ENCODE measurements at places on chromosomes 1 and 21.

DNA sequence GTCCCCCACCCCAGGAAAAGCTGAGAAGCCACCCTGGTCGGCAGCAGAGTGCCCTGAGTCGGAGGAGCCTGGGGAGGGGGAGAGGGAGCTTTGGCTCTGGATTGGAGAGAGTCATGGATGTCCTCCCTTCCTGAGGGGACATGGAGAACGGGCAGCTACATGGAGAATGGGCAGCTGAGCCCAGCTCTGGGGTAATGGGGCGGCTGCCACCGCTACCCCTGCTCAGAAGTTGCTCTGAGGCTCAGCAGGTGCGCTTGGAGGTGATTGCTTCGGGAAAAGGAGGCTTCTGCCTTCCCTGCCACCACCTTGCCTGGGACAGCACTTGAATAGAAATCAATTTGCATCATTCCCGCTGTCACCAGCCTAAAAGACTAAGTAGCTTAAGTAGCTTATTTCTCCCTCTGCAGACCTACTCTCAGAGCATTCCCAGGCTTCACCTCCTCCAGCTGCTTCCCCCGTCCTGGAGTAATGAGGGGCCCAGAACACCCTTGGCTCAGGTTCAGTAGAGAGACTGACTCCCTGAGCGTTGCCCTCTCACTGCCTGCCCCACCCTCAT, 8.3 kb downstream of the DISP3 start:
- no peak for DNase-seq

DNA sequence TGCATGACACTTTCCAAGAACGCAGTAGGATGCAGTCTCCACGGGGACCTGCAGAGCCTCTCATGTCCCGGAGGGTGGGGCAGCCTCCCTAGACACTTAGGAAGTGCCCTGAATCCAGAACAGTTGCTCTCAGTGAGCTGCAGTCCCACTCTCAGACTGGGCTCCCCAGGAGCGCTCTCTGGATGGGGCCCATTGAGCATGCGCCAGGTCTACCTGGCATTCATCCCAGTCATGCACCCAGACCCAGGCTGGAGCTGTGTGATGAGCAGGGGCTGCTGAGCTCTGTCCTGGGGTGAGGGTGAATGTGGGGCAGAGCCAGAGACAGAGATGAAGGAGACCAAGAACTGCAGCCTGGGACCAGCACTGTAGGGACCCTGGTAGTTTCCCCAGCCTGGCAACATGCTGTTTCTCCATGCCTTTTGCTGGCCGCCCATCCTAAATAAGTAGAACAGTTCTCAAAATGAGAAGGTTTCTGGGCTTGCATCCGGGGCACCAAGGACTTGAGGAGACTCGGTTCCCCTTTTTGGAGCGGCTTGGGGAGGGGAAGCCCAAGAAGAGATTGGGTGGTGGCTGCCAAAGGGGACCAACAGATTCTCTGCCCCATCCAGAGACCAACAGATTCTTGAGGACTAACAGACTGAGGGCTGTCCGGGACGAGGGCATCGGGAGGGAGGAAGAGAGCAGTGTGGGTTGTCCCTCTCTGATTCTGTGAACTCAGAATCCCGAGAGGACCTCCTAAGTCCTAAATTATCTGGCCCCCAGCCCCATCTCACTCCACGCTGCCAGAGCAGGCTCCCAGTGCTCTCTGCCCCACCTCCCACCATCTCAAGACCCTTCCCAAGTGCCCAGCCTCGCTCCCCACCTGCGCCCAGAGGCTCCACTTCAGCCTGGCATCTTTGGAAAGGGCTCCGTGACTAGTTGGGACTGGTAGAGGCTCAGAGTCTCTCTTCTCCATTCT, 1.0 kb upstream of the PGLYRP4 start:
- DNase-seq: no peak

DNA sequence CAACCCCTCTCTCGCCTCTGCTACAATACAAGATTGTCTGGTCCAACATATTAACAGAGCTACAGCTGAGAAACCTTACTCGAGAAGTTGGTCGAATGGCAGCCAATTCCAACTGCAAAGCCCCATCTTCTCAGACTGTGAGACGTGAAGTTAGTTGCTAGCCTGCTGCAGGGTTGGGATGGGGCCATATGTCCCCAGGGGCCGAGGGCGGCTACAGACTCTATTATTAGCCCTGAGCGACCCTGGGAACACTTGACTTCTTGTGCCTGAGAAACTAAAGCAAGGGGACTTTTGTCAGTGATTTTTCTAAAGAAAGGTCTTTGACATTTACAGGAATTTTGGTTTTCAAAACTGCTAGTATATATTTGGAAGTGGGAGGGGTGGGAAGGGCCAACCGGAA, 13.7 kb downstream of the NCF2 start:
- DNase-seq: no peak

DNA sequence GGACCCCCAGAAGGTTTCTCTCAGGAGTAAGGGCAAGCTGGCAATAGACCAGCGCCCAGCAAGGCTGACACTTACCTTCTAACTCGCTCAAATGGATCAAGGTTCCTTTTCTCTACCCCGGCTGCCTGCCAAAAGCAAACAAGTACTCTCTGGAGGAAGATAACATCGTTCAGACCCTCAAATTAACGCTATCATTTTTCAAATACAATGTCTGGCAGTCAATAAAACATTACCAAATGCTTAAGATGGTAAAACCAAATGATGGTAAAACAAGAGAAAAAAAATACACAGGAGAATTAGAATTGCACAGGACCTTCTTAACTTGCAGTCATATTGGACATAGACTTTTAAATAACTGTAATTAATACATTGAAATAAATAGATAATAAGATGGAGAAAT, 148.1 kb downstream of the SPATA46 start:
- no peak for DNase-seq

GRCh38 chr1:36350659-36351226, 27.3 kb upstream of the EVA1B start:
- no peak for DNase-seq

- DNase-seq: no peak
Observed at GRCh38 chr1:77282187-77282865, 507 bp downstream of the AK5 start.

- DNase-seq: no peak
Observed at GRCh38 chr1:41428738-41429640, 55.5 kb downstream of the EDN2 start.

GRCh38 chr1:206684478-206685333, at the start of gene MAPKAPK2:
Gene MAPKAPK2 (plus strand): TSS chr1:206684905. CDS start chr1:206685230, 325 bp downstream.
- DNase-seq: no peak

DNA sequence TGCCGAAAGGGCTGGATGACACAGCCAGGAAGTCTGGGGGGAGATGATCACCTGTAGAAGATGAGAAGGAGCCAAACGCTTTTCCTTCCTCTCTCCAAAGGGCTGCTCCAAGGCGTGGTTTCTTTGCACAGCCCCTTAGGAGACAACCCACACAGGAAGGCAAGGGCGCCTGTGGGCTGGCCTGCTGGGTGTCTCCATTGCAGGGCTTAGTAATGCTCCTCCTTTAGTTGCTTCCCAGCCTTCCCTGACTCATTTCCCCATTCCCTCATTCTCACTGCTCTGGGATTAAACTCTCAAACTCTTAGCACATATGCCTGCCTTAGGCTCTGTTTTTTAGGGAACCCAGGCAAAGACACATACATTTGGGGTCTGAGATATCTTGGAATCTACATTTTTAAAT, 1.7 kb upstream of the CLCA1 start:
- DNase-seq: no peak

DNA sequence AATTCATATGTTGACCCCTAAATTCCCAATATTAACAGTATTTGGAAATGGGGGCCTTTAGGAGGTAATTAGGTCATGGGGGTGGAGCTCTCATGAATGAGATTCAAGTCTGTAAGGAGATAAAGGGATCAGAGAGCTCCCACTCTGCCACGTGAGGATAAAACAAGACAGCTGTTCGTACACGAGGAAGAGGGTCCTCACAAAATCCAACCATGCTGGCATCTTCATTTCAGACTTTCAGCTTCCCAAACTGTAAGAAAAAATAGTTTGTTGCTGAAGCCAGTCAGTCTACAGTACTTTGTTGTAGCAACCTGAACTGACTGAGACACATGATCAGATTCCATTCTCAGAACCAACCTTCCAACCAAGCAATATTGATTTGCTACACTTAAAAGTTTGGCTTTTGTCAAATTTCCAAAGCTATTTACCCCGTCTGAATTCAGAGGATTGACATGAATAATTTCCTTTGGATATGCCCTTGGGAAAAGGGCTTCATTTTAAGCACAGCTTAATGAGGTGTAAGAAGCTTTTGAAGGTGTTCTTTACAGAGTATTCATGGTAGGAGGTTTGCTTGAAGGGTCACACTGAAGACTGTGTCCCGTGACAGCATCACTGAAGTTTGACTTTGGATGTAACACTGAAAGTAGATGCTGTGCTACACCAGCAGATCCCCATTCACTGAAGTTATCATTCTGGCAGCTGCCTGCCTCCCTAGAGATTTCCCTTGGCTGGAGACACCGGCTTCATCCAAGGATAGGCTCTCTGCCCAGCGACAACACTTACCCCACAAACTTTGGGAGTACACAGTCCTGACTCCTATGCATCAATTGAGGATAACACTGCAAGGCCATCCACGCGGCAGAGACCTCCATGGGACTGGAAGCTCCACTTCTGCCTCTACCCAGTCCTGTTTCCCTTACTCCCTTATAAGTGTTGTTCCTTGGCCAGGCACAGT, 4.9 kb upstream of the OMA1 start:
- no peak for DNase-seq

DNA sequence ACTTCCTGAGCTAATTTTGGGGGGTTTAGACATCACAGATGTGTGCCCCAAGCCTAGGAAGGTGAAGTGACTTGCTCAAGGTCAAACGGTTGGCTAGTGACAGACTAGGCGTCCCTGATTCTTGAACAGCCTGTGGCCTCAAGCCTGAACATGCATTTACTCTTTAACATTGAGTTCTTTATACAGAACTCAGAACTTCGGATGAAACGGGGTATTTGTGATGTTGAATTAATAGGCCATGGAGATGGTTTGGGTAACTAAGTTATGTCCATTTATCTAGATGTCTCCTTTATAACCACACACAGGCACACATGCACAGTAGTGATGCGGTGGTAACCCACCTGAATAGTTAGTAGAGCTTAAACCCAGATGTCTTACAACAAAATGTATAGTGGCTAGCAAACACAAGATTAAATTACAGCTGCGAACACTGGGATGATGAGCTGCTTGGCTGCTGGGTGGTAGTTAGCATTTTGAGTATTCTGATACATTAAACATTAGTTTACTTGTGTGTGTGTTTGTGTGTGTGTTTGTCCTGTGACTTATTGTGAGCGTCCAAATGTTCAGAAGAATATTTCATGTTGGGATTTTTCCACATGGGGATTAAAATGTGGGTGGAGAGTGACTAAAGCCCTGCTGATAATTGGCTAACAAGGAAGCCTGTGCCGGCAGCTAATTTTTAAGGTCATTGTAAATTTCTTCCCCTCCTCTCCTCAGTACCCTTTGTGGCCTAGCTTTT, 2.3 kb downstream of the ATP1A1 start:
- DNase-seq: no peak

GRCh38 chr1:89519779-89520358, 4.8 kb upstream of the LRRC8B start:
- DNase-seq: no peak

DNA sequence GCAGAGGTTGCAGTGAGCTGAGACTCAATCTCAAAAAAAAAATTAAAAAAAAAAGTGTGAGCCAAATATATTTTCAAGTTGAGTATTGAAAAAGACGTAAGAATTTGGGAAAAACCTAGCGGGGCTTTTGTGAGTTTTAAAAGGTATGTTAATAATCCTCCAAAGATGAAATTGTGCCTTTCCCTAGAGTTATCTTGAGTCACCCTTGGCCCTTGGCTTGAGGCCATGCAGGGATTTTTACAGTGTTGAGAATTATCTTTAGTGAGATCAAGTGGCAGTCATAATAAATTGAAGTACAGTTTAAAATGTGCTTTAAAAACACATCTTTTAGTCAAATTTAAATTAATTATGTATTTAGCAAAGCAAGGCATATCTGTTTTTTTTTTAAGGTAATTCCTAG, 32.7 kb downstream of the PPP2R5A start:
- no peak for DNase-seq

GRCh38 chr1:114485286-114485685, 25.7 kb downstream of the TRIM33 start:
- no peak for DNase-seq

DNA sequence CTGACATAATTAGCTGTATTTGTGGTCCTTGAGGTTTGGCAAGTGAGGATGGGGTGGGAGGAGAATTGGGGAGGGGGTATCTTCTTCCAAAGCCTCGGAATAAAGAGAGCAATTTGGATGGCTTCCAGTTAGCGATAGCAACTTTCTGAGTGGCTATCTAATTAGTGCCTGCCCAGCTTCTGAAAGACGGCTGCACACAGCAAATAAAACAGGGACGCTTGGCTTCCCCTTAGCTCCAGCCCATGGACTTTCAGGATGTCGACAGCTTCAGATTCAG, 31.1 kb downstream of the KLHDC7A start:
- no peak for DNase-seq

DNA sequence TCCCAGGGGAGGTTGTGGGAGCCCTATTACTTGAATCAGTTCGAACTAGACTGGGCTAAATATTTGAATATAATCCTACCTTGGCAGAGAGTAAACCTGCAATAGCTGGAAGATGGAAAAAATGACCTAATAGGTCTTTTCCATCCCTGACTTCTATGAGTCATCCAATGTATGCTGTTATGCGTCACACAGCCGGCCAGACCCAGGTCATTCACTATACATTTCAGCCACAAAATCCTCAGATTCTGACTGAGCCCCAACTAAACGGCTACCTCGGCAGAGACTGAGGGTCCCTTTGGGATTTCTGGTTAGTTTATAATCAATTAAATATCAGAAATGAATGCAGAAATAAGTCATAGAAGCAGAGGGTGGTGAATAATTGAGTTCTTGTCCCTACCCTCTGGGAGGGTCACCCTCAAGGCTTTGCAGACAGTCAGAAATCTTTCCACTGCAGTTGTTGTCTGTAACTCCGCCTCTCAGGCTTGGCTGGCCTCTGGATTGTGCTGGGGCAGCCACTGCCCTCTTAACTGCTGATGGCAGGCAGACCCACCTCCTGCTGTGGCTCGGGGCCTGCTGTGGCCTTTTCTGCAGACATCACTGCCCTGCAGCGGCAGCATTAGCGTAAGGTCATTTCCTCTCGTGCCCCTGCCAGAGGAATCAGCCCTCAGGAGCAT, 240.5 kb downstream of the TGFB2 start:
- no peak for DNase-seq

DNA sequence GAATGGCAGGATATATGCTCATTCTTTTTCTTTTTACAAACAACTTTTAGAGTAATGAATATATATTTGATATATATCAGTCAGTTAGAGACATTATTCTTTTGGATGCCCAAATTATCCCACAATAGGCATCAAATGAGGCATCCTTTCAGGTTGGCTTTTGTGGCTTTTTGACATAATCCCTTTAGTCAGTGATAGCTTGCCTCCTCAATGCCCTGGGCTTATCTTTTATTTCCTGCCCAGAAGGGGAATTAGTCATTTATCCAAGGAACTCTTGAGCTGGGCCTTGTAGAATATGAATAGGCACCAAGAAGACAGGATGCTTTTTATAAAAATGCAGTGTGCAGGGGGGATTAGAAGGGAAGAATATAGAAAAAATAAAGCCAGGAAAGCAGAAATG, 22.2 kb downstream of the EPHX4 start:
- DNase-seq: no peak

GRCh38 chr1:63532727-63533126, 9.4 kb downstream of the EFCAB7 start:
- DNase-seq: no peak

GRCh38 chr21:45981151-45982091, at the start of gene COL6A1:
Gene COL6A1 (plus strand): TSS chr21:45981770. CDS start chr21:45981851, 81 bp downstream.
- no peak for DNase-seq
